ENCODE measurements at places on chromosomes 6 and 20. TPM values are rescaled to one million over a fixed set of nuclear protein-coding genes. Genes with fewer than 3 reads are reported as not detected.

The CRIP3 gene
- total RNA-seq, result not detected

The DYNLT2 gene
- total RNA-seq, result 1.4 TPM

The NINL gene
- not detected for total RNA-seq

The RIMS4 gene
- total RNA-seq, result not detected

The SOX18 gene
- total RNA-seq, result 0.11 TPM

DNA sequence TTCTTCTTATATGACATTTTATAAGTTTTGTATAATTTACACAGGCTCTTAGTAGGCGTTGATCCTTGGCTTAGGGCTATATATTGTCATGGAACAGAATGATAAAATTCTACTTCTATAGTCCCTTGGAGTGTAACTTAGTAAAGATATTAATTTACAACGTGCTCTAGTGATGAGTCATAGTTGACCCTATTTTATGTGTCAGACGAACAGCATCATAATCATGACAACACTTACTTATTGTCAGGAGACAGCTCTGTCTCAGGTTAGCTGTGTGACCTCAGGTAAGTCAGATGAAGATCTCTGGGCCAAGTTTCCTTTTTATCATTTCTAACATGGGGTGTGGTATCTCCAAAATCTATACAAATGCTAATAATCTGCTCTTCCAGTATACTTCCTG is 473.5 kb downstream of the UTRN start:
- DNase-seq, result peak; percentile 44

DNA sequence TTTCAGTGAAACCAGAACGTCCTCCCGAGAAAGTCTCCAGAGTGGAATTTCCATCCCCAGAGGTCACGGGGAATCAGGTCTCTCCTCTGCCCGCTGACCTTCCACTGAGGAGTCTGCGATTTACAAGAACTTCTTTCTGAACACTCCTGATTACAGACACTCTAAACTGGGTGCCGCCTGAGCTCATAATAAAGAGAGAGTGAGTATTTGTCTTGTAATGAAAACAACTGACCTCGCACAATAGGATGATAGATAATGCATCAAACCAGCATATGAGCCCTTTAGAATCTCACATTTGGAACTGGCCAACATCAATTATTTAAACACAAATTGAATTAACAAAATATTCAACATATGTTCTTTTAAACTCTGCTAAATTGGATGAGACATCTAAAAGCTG is 47.5 kb downstream of the DLL1 start:
- DNase-seq, result no peak

DNA sequence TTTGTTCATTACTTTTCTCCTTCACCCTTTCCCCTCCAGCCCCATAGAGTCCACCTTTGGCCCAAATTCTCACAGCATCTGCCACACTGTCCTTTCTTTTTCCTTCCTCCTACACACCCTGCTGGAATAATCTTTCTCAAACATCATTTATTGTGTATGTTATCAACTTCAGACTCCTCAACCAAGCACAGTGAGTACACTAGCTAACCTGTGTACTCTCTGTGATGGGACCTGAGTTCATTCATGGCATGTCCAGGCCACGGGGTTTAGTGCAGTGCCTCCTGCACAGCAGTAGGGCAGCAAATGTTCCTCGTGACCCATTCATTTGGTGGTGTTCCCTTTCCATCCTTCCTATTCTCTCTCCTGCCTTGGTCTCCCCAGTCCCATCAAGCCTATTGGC is 7.1 kb upstream of the ARMC12 start:
- DNase-seq, result no peak

- no peak for DNase-seq
These were observed 74.4 kb downstream of the PRL start for GRCh38 chr6:22222469-22222868.

GRCh38 chr6:15798533-15799255 is 135.9 kb upstream of the DTNBP1 start:
- no peak for DNase-seq

GRCh38 chr20:38935285-38935684 is 9.1 kb downstream of the FAM83D start:
- peak; percentile 39 for DNase-seq

DNA sequence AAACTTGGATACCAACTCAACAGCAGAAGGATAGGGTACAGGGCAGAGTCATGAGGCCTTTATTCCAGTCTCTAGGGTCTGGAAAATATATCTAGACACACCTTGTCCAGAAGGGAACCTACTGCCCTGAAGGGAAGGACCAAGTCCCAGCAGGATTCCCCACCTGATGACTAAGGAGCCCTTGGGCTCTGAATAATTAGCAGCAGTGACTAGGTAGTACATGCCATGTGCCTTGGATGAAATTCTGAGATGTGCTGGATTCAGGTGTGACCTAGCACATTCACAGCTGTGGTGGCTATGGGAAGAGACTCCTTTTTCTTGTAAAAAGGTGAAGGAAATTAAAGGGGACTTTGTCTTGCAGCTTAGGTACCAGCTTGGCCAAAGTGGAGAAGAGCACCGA is 364.3 kb upstream of the PTCHD4 start:
- DNase-seq, result no peak

- peak; percentile 56 for DNase-seq
These were observed 59.6 kb downstream of the PRDM1 start for GRCh38 chr6:106145741-106146227.

- DNase-seq, result no peak
These were observed 46.4 kb upstream of the DST start for GRCh38 chr6:56689114-56689513.

DNA sequence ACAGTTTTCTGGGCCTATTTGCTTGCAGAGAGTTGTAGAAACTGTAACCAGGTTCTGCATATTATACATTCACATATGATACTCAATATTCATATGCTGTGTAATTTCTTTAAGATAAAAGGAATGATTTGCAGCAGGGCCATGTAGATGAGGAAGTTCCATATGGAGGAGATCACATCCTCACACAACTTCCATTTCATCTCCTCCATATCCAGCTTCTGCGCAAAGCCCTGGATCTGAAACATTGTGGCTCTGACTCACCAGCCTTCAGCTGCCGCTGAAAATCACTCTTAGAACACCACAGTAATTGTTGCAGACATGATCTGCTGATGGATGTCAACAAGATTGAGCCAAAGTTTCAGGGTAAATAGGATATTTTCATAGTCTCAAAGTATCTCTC is 57.7 kb downstream of the PXDC1 start:
- DNase-seq, result no peak

DNA sequence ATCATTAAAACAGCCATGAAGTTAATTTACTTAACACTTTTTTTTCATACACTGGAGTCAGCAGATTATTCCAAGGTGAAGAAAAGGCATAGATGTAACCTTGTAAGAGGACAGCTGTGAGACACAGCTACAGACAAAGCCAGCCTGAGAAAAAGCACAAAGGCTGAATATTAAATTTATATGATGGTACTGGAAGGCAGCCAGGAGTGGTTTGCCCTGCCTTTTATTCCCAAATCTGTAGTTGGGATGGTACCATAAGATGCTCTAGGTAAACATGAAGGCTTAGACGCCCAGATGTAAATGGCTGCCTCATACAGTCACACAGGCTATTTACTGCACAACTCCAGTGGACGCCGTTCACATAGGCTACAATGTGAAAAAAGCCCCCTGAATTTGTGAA is 42.1 kb upstream of the LOC128125822 start:
- no peak for DNase-seq

DNA sequence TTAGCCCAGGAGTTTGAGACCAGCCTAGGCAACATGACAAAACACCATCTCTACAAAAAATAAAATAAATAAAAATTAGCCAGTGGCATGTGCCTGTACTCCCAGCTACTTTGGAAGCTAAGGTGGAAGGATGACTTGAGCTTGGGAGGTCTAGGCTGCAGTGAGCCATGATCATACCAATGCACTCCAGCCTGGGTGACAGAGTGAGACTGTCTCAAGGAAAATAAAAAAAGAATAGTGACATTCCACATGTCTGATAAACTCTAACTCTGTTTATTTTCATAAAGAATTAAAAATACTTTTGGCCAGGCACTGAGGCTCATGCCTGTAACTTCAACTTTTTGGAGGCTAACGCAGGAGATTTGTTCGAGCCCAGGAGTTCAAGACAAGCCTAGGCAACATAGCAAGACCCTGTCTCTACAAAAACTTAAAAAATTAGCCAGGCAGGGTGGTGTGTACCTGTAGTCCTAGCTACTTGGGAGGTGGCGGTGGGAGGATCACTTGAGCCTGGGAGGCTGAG is 115.1 kb downstream of the GJA1 start:
- no peak for DNase-seq
